CD4-positive, alpha-beta memory T cell (primary cell): ENCODE measurements at places on chromosomes 6 and 20. TPM values are rescaled to one million over a fixed set of nuclear protein-coding genes. Genes with fewer than 3 reads are reported as not detected.

- DNase-seq: no peak
Observed at GRCh38 chr20:53639647-53640440, 46.2 kb upstream of the ZNF217 start.

DNA sequence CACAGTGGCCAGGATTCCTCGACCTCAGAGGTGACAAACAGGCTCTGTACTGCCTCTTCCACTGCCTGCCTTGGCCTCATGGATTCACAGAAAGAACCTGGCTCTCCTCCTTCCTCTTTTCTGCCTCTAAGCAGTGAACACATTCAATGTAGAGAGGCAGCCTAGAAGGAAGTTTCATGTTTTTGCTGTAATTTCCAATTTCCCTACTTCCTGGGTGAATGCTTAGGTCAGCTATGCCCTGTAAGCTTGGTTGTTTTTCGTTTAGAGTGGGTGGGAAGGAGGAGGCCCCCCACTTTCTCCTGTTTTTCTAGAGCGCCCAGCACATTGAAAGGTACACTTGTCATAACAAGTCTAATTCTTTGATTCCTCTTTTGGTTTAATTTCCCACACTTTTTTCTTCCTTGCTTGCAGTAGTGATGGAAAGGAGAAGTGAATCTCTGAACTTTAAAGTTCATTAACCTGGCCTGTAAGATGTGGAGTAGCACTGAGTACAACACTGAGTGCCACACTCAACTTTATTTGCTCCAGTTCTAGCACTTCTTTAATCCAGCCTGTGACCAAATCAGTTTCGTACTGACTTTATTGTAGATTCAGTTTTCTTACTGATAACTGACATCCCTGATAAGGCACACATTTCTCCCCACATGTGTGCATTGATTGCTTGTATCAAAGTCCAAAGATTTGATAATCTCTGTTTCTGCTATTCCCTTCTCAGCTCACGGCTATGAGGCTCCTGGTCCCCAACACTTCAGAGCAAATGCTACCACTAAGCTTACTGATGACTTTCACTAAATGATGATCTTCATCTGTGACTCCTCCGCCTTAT lies 100.0 kb upstream of the MAN1A1 start:
- no peak for DNase-seq

DNA sequence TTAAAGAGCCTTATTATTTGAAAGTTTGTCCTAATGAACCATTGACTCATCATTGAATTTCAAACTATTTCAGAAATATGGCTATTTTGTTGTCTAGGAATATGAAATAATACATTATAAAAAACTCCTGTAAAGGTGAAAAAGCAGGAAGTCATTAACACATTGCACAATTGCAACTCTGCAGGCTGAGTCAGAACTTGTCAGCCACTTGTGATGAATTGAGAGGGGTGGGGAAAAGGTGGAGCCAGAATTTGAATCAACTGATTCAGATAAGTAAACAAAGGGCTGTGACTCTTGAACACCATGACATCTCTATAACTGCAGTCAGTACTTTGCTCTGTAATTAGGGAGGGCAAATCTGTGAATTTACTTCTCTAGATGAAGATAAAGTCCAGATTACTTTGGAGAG lies 6.0 kb downstream of the C6orf141 start:
- no peak for DNase-seq

GRCh38 chr6:130934848-130935585 lies 107.8 kb downstream of the SMLR1 start:
- no peak for DNase-seq

GRCh38 chr6:157157258-157157657 lies 166.1 kb downstream of the TMEM242 start:
- DNase-seq: no peak

DNA sequence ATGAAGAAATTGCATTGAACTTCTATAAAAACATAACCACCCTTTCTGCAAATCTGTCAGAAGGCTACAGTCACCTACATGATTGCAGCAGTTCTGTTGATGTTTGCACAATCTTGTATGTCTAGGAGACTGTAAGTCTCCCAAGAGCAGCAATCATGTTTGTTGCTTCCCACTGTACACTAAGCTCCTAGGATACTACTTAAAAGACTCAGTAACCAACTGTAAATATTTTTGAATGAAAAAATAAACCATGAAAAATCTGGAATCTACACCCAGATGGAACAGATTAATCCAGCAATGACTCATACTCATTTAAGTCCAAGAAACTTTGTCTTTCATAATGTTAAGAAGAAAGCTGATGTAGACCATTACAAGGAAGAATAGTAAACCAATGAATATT lies 168.5 kb upstream of the ATXN1 start:
- DNase-seq: no peak

DNA sequence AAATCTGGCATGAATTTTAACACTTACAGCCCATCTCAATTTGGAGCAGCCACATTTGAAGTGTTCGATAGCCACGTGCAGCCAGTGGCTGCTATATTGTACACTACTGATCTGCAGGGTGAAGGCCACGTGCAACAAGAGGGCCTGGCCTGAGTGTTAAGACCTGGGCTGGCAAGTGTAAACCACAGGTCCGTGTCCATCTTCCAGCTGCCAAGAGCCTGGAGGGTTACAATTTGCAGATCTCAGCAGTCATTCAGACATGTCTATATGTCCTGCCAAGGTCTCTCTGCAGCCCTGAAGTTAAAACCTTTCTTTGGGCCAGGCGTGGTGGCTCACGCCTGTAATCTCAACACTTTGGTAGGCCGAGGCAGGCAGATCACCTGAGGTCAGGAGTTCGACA lies 14.1 kb downstream of the SGK2 start:
- no peak for DNase-seq

DNA sequence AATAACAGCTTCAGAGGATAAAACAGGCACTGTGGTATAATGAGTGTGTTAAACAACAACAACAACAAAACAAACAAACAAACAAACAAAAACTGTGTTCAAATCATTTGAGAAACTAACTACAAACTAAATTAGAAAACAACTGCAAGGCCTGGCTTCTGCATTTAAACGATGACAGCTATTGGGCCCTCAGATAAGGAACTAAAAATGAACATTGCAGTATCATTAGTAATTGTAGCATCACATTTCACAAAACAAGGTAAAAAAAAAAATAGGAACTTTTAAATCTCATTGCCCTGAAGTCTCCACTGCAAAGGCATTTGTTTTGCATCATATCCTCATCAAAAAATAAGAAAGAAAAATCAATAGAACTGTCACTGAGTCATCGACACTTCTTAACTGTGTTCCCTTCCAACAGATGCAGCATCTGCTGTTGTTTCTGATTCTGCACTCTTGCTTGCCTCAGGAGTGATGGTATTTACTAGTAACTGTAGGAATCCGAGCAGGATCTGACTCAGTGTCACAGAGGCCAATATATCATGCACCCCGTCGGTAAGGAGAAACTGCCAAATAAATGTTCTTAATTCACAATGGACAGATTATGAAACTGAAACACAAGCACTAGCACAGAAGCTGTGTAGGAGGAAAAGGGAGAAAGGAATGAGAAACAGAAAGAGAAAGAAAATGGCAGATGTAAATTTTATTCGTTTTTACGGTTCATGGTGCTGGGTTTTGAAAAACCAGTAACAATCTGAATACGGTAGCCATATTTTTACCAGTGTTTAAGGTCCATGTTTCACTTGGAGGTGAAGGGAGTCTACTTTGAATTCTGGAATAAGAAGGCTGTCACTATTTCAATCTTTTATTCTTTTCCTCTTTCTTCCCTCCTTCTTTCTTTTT lies 365.7 kb upstream of the EPHA7 start:
- DNase-seq: no peak

DNA sequence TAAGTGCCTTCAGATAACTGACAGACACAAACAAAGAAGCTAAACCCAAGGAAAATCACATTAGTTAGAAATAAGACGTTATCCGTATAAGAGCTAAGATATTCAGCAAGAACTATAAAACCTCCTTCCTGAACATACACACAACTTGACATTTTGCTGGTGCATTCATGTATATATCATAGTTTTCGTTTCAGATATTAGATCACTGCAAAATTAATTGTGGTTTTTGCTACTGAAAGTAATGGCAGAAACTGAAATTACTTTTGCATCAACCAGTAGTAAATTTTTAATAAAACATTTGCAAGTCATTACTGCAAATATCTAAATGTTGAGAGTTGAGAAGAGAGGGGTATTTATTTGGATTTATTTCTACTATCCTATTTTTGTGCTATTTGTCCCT lies 26.1 kb upstream of the KCNQ5 start:
- DNase-seq: no peak

DNA sequence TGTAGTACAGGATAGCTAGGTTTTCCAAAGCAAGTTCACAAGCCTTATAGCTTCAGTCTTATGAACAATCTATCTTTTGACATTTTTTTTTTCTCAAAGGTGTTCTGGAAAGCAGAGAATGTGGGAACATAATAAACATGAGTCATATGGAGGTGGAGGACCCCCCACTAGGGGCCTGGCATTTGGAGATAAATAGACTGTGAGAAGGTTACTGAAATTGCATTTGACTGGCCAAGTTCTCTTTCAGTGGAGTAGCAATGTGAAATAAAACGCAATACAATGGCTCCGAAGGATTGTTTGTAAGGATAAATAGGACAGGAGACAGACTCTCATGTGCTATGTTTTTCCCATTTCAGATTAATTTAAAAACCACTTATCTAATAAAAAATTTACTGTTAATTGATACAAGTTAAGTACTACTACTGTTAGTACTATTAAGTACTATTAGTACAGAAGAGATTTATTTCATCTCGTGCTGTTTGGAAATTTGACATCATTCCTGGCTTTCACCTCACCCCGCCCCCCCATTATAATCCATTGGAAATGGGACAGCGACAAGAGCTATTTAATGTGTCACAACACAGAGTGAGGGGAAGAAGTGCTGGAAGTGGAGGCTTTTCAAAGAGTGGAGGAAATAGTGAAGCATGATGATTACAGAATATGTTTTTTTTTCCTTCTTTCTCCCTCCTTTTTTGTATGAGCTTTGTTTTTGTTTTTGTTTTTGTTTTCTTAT lies 122.6 kb upstream of the ID4 start:
- no peak for DNase-seq

- no peak for DNase-seq
Observed at GRCh38 chr20:2659547-2659946, 4.5 kb downstream of the IDH3B start.

GRCh38 chr20:4795394-4795793 lies 73.7 kb downstream of the PRND start:
- DNase-seq: no peak

GRCh38 chr6:157134402-157135047 lies 188.8 kb downstream of the TMEM242 start:
- no peak for DNase-seq

DNA sequence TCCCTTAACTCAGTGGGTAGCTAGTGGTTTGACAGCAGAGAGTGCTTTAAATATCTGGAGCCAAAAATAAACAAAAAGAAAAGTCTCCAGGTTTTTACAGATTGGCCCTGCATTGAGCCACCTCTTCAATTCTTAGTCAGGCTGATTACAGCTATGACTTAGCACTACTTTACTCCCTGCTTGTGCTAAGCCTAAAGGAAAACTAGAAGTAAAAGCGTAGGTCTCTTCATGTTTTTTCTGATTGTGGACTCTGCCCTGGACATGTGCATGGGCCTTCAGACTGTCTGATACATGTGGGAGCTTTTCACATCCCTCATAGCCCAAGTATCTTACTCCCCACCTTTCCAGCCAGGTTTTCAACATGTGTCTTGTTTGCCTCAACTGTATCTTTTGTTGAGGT lies 33.3 kb downstream of the KPNA5 start:
- no peak for DNase-seq

- DNase-seq: no peak
Observed at GRCh38 chr6:157812425-157813171, 10.4 kb upstream of the SNX9 start.

GRCh38 chr20:25009218-25010145 lies 16.9 kb upstream of the APMAP start:
- no peak for DNase-seq

DNA sequence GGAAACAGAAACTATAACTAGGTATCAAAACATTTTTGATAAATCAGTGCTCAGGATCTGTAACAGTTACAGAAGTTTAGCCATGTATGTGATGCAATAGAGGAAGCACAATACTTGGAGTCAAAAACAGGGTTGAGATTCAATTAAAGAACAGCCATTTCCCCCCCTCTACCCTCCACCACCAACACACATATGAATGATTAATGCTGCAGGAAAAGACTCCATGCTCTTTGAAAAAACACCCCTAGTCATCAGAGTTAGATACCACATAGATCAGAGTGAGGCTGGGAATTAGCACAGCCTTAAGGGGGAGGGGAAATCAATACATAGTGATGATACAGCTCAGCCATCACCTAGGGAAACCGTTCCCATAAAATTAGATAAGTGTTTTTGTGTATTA lies 108.9 kb upstream of the EMILIN3 start:
- DNase-seq: no peak

DNA sequence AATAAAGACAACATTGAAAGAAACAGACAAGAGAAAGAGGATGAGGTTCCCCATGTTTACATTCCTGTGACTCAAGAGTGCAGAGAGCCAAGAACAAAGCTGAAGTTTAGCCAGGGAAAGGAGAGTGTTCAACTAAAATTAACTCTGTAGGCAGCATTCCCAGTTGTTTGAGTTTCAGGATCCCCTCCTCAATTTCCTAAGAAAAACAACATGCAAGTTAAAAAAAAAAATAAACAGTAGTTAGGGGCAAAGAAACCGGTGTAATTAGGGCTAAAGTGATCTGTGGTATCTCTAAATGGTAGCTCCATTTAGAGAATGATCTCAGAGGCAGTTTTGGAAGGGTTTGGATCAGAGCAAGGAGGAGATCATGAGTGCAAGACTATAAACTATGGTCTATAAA lies 30.9 kb upstream of the RAB23 start:
- no peak for DNase-seq

The FAM83B gene
- polyA plus RNA-seq: not detected

The SLC25A27 gene
- not detected for polyA plus RNA-seq

The MATN4 gene
- not detected for polyA plus RNA-seq

The CLPSL1 gene
- not detected for polyA plus RNA-seq

The RAET1G gene
- polyA plus RNA-seq: not detected

The MCM8 gene
- polyA plus RNA-seq: not detected

The CNR1 gene
- polyA plus RNA-seq: not detected
